ENCODE measurements at places on chromosomes 12 and 14. TPM values are rescaled to one million over a fixed set of nuclear protein-coding genes. Genes with fewer than 3 reads are reported as not detected.

The TSPAN19 gene
- polyA plus RNA-seq: 2.2 TPM

DNA sequence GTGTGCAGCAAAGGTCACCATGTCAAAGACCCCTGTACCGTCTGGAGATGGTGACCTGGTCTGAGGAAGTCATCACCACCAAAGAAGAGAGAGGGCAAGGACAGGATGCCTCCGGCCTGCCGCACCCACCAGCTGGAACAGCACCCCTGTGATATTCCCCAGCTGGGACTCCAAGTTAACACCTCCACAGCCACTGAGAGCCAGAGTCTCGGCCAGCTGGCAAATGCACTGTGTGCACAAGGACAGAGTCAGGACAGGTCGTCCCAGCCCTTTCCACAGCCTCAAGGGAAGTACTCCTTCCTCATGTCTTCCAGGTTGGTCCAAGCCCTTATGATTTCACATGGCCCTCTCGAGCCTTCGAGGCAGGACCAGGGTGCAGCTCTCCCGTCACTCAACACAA is 19.3 kb upstream of the FKBP4 start:
- DNase-seq: no peak

GRCh38 chr12:123119808-123120207 is 31.1 kb downstream of the PITPNM2 start:
- no peak for DNase-seq

- DNase-seq: no peak
Measured at GRCh38 chr12:45577844-45578399, 151.6 kb upstream of the ARID2 start.

The KRAS gene
- polyA plus RNA-seq: 46.5 TPM

The CLEC4A gene
- 4.0 TPM for polyA plus RNA-seq

DNA sequence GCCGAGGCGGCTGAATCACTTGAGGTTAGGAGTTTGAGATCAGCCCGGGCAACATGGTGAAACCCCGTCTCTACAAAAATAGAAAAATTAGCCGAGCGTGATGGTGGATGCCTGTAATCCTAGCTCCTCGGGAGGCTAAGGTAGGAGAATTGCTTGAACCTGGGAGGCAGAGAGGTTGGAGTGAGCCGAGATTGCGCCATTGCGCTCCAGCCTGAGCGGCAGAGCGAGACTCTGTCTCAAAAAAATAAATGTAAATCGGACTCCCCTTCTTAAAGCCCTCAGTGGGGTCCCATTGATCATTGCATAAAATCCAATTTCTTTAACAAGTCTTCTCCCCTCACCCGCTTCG is 908 bp downstream of the TDP1 start:
- no peak for DNase-seq

The SLC22A17 gene
- polyA plus RNA-seq: 541 TPM

DNA sequence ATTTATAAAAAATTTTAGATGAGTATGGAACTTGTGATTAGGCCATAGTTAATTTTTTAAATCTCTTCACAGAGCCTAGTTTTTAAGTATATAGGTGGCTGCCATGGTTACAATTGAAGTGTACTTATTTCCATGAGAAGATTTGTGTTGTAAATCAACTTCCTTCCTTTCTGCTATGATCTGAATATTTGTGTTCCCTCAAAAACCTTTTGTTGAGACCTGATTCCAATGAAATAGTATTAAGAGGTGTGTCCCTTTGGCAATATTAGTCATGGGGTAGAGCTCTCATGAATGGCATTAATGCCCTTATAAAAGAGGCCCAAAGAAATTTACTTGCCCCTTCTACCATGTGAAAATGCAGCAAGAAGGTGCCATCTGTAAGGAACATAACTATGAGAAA is 28.8 kb downstream of the ETNK1 start:
- no peak for DNase-seq

- no peak for DNase-seq
Measured at GRCh38 chr12:100927826-100928225, 133.2 kb downstream of the ANO4 start.

GRCh38 chr12:91482231-91482630 is 299.6 kb upstream of the DCN start:
- no peak for DNase-seq

DNA sequence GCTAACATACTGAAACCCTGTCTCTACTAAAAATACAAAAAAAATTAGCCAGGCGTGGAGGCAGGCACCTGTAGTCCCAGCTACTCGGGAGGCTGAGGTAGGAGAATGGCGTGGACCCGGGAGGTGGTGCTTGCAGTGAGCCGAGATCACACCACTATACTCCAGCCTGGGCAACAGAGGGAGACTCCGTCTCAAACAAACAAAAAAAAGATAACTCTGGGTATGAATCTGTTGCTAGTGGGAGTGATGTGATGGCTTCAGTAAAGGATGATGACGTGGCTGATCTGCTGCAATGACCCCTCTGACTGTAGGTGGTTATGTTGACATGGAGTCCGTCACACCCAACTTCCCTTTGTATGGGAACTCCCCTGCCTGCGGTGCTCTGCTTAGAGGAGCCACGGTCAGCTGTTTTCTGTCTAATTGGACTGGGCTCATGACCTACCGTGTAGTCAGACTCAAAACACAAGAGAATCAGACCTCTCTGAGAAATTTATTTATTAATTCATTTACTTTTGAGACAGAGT is 59.1 kb upstream of the MED13L start:
- DNase-seq: no peak

DNA sequence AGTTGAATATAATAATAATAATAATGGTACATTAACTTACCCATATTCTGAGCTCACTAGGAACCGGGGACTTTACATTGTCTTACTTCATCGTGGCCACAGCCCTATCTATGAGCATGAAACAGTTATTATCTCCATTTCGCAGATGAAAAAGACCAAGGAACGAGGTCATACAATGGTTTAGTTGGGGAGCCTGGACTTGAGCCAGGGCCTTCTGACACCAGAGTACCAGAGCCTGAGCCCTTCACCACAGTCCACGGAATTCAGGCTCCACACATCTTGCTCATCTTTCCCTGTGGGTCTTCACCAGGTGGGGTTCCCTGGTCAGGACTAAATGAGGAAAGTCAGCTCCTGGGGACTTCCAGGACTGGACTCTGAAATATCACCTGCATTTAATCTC is 31.3 kb upstream of the CMKLR1 start:
- DNase-seq: no peak

DNA sequence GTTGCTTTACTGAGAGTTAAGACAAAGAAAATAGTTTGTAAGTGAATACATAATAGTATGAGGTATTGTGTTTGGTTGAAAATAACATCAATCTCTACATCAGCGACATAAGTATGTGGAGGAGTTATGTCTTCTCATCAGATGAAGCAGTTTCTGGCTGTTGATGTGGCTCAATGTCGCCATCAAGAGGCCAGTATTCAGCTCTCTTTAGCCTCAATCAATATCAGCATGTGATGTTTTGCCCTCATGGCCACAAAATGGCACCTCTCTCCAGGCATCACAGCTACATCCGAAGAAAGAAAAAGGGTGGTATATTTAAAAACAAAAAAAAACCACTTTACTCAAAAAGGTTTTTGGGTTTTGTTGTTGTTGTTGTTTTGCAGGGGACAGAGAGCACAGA is 302.3 kb upstream of the TMEM132C start:
- no peak for DNase-seq

GRCh38 chr14:90818715-90819114 is 2.5 kb upstream of the TTC7B start:
- DNase-seq: no peak

GRCh38 chr12:6192604-6193380 is 7.4 kb upstream of the CD9 start:
- DNase-seq: no peak

DNA sequence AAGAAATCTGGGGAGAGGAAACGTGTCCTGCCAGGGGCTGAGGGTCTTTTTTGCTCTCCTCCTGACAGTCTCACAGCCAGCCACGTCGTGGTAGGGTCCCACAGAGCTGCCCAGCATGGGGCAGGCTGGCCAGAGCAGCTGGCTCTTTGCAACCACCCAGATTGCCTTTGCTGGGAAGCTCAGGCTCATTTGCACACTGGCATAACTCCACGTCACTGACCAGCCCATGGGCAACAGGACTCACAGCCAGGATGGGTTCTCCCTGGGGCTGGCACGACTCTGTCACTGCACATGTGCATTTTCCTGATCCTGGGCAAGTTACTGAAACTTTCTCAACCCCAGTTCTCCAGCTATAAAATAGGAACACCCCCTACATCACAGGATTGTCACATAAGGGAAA is 242.2 kb downstream of the DPF3 start:
- no peak for DNase-seq
